ENCODE measurements at places on chromosomes 3 and 15.

DNA sequence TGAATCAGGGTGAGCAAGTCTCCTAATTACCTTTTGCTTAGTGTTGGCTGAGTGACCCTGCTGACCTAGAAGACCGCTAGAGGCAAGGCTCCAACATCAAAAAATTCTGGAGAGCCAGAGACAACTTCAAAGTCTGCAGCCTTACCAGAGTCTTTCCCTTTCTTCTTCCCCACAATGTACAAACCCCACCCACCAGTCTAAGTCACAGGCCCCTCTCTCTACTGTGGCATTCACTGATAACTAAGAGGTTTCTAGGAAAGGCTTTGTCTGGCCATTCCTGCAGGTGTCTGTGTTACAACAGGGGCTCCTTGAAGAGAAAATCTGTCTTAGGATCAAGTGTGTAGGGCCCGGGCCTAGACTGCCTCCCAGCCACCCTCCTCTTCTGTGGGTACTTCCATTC, 525 bp downstream of the MYH15 start:
- no peak for DNase-seq

- DNase-seq: no peak
Observed at GRCh38 chr3:106454497-106454896, 585.7 kb upstream of the CBLB start.

DNA sequence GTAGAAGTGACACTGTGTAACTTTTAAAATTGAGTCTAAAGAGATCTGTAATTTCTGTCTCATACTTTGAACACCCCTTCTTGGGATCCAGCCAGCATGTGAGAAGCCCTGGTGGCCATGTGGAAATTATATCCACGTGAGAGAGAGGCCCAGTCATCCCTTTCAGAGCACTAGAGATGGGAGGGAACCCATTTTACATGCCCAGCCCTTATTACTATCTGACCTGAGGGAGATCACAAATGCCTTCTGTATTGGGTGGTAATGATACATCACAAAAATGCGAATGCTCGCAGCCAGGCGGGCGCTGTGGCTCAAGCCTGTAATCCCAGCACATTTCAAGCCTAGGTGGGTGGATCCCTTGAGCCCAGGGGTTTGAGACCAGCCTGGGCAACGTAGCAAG, 27.3 kb upstream of the TRAK1 start:
- DNase-seq: no peak

DNA sequence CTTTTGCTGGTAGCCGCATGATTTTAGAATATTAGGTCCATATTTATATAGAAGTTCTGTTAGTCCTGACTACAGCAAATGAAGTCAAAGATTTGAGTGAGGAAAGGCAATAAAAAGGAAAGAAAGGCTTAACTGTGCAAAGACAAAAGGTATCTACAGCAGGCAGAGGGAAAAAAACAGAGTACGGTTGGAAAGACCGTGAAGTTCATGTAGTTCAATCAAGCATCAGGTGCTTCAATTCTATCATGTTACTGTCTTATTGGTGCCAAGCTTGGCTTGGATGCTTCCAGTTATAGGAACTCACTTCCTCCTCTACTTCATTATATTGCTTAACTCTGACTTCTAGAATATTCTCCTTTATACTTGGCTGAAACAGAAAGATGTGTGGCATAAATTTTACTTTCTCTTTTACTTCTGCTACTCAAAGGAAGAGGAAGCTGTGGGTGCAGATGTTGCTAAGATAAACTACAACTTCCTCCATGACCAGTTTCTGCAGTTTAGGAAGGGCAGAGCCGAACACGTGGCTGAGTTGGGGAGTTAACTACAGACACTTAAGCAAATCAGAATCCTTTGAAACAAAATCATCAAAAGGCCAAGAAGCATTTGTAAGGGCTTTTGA, 72.6 kb upstream of the ZBED2 start:
- DNase-seq: peak; percentile 67

DNA sequence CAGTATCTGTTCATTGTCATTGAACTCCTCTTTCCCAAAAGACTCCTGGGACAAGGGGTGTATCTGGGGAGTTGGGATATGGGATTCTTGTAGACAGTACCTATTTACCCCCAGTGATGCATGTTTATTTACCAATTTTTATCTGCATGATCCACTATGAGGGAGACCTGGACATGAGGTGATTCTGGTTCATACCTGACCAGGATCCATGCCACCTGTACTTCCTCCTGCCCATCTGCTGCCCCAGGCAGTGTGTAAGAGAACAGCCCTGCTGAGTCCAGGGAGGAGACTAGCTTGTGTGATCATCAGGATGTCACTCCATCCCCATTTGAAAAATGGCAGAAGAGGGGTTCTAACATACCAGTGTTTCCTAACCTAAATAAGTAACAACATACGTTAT, 3.1 kb upstream of the TPRG1 start:
- DNase-seq: no peak

GRCh38 chr15:96818861-96819260, 488.4 kb downstream of the NR2F2 start:
- DNase-seq: no peak

DNA sequence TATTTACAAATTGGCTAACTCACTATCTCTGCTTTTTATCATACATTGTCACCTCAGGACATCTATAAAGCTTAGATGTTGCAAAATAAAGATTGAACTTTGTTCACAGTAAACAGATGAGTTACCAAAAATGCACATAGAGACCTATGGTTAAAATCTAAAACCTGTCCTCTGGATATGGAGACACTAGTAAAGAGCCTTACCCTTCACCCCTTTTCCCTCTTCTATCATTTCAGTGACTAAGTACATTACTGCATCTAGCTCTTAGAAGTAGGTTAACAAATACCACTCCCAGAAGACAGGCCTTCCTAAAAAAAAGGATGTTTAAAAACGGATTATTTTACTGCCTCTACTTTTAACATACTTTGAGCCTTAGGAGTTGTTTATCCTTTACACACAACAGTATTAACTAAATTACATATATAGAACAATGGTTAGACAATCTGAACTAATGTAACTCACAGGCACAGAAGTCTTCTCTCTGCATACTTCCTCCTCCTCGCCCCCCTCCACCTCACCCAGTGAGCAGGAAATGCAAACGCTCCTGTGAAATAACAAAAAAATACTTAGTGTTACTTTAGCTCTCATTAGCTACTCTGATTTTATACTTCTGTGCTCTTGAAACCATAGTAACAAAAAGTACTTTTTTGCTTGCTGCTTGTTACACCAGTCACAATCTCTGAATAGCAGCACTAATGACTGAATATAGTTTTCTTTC, 23.3 kb downstream of the IREB2 start:
- peak; percentile 8 for DNase-seq

All from T follicular helper cell (primary cell).